ENCODE measurements at places on chromosomes 11 and 22. TPM values are rescaled to one million over a fixed set of nuclear protein-coding genes. Genes with fewer than 3 reads are reported as not detected.

DNA sequence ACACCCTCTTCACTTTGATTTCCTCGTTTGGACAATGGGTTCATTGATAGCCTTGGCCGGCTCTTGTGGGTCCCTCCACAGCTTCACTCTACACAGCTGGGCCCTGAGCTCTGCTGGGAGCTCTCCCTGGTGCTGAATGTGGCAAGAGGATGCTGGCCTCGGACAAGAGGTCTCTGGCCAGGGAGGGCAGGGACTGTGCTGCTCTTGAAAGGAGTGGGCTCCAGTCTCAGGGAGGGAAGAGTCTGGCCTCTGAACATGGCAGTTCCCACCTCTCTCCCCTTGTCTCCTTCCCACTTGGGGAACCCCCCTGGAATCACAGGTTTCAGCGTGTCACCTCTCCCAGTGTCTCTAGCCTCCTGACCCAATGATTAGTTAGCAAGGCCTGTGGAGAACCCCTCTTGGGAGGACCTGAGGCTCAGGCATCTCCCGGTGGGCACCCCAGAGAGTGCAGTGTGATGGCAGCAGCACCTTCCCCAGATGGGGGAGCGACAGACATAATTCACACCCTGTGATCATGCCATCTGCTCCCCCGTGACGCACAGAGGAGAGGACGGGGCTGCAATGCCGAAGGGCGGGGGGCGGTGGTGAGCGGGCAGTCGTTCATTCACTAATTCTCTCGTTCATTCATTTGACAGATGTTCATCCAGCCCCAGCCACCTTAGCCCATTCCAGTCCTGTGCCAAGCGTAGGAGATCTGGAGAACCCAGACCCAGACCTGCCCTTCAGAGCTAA, 2.8 kb upstream of the CABP7 start:
- H3K36me3 ChIP-seq: no peaks in the 10 kb centered on the region
- H3K4me3 ChIP-seq: no peak overlapping the region
- peak; percentile 94 for DNase-seq
- no peak overlapping the region for H3K27ac ChIP-seq
- H3K4me1 ChIP-seq: no peaks in the 10 kb centered on the region
- peaks cover 6% of the 10 kb centered on the region for H3K27me3 ChIP-seq

DNA sequence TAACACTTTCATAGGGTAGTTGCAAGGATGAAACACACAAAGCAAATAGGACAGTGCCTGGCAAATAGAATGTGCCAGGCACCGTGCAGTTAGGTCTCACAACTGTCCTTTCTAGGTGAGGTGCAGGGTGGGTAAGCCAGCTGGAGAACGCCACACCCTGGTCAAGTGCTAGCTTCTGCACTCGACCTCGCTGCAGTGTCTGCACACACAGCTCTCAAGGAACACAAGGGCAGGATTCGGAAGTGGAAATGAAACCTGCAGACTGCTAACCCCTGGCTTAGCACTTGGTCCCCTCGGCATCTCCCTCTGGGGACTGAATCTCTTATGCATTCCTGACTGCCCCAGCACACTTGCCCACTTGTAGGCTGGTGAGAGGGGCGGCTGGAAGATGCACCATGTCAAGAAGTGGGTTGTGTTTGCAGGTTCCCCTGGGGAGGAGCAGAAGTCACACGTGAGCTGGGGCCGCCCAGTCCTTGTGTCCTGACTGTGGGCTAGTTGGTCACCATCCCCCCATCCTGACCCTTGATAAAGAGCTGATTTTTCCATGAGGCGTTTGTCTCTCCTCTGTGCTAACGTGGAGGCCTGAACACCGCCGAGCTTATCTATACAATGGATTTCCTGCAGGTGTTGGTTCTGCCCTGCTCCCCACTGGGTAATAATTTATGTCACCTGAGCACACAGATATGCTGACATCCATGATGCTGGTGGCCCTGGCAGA, 89.0 kb downstream of the MICAL2 start:
- no peaks in the 10 kb centered on the region for H3K27me3 ChIP-seq
- H3K4me3 ChIP-seq: no peak overlapping the region
- DNase-seq: no peak
- H3K36me3 ChIP-seq: no peaks in the 10 kb centered on the region

Gene CD3D
- total RNA-seq: 8.7 TPM

Gene PIK3IP1
- 42.7 TPM for total RNA-seq

DNA sequence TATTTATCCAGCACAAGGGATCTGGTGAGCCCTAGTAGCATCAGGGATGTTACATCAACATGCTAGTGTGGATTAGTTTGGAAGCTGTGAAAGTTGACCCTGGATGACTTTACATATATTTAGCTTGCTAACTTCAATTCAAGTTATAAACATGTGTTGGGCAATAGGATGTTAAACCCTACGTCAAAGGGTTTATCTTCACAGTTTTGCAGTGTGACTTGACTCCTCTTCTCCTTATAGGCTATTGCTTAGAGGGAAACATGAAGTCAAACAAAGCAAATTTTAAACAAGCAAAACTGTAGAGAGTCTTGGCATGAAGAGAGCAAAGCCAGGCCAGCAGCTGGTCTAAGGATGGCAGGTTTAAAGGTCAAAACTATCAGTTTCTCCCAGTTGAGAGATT, 11.3 kb upstream of the CTSC start:
- H3K36me3 ChIP-seq: no peaks in the 10 kb centered on the region
- H3K4me3 ChIP-seq: no peak overlapping the region
- DNase-seq: no peak
- H3K27ac ChIP-seq: no peak overlapping the region
- H3K4me1 ChIP-seq: no peaks in the 10 kb centered on the region

Gene MAPK8IP2
- total RNA-seq: 1.1 TPM

Gene C11orf87
- total RNA-seq: not detected
